ENCODE measurements at places on chromosomes 12 and 14. TPM values are rescaled to one million over a fixed set of nuclear protein-coding genes. Genes with fewer than 3 reads are reported as not detected.

DNA sequence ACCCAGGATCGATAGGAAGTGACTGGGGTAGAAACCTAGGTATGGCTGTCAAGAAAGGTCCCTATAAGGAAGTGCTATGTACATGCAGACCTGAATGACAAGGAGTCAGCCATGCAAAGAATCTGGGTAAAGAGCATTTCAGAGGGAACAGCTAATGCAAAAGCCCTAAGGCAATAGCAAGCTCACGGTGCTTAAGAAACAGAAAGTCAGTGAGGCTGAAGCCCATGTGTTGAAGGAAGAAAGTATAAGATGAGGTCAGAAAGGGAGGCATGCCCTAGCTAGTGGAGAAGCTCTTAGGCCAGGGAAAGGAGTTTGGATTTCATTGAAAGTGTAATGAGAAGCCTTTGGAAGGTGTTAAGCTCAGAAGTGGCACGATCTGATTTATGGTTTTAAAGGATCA, 6.0 kb upstream of the ADCY6 start:
- DNase-seq: peak; percentile 95

DNA sequence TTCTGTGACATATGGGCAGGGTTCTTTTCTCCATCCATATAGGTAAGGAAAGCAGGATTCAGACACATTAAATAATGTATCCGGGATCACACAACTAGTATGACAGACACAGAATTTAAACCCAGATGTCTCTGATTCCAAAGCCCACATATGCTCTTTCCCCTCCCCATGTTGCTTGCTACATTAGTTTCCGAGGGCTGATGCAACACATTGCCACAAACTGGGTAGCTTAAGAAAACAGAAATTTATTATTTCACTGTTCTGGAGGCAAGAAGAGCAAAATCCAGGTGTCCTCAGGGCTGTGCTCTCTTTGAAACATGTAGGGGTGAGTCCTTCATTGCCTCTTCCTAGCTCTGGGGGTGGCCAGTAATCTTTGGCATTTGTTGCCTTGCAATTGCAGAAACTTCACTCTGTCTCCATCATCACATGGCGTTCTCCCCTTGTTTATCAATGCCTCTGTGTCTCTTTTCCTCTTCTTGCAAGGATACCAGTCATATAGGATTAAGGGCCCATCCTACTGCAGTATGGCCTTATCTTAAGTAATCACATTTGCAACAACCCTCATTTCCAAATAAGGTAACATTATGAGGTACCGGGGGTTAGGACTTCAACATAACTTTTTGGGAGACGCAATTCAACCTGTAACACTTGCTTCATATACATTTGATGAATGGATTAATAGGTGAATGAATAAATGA, 83.0 kb upstream of the CCND2 start:
- no peak for DNase-seq

- DNase-seq: no peak
Observed at GRCh38 chr12:42076976-42077375, 67.7 kb downstream of the GXYLT1 start.

GRCh38 chr12:91818227-91819131, 327.2 kb downstream of the BTG1 start:
- DNase-seq: peak; percentile 90

DNA sequence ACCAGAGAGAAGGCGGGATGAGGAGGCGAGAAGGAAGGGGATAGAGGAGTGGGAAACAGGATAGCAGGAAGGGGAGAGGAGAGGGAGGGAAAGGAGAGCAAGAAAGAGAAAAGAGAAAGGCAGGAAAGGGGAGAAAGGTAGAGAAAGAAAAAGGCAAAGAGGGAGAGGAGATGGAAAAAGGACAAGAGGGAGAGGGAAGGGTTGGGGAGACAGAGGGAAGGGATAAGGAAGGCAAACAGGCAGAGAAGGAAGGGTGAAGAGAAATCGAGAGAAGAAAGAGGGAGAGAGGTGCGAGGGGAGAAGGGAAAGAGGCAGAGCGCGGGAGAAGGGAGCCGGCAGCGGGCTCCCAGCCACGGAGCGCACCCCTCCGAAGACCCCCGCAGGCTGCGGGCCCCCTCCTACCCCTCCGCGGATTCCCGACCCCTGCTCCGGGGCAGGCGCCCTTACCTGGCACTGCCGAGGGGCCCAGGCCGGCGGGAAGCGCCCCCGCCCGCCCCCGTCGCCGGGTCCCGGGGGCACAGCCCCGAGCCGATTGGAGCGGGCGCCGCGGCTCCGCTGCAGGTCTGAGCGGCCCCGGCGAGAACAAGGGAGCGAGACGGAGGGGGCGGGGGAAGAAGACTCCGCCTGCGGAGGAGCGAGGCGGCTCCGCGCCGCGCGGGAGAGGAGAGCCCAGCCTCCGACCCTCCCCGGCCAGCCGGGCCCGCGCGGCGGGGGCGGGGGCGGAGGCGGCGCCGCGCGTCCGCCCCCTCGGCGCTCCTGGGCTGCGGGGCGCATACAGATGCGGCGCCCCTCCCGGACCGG, at the start of gene CDH24:
TSS of gene CDH24 (minus strand) at position 565 of the 801 bp plus-strand sequence. CDS start 1,787 bp downstream, outside the sequence.
- peak; percentile 16 for DNase-seq

DNA sequence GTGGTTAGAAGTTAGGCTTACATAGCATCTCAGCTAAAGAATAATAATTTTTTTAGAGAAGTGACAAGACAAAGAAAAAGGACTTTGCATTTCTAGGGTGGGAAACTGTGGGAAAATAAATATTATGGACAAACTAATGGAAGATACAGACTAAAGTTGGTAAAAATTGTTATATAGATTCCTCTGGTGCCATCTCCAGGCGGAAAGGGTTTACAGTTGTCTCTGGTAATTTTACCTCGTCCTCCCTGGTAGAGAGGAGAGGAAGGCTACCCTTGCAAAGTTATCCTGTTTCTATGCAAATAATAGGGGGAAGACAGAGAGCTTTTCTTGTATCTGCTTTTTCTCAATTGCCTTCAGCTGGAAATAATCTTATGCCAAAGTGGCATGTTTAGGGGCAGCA, 5.2 kb downstream of the OR11G2 start:
- DNase-seq: no peak

- peak; percentile 92 for DNase-seq
Observed at GRCh38 chr14:69685218-69685616, 73.8 kb downstream of the SUSD6 start.

DNA sequence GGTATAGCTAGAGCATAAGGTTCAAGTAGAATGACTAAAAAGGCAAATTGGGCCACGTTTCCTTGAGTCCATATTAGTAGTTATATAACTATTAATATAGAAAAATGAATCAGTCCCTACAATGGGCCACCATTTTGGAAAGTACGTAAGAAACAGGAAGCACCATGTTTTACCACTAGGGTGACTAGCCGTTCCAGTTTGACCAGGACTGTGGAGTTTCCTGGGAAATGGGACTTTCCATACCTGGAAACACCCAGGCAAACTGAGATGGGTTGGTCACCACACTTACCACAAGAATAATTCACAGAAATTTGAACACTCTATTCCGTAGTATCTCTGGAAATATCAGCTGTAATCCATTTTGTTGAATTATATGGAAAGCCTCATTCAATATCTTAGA, 2.1 kb upstream of the MAGOHB start:
- peak; percentile 8 for DNase-seq

The AQP2 gene
- total RNA-seq: 0.30 TPM

GRCh38 chr14:50821510-50822464, 9.2 kb downstream of the NIN start:
- DNase-seq: no peak

The THTPA gene
- 3.6 TPM for total RNA-seq

The TMBIM6 gene
- 496 TPM for total RNA-seq

- no peak for DNase-seq
Observed at GRCh38 chr14:93114068-93114710, 1.5 kb downstream of the ITPK1 start.

DNA sequence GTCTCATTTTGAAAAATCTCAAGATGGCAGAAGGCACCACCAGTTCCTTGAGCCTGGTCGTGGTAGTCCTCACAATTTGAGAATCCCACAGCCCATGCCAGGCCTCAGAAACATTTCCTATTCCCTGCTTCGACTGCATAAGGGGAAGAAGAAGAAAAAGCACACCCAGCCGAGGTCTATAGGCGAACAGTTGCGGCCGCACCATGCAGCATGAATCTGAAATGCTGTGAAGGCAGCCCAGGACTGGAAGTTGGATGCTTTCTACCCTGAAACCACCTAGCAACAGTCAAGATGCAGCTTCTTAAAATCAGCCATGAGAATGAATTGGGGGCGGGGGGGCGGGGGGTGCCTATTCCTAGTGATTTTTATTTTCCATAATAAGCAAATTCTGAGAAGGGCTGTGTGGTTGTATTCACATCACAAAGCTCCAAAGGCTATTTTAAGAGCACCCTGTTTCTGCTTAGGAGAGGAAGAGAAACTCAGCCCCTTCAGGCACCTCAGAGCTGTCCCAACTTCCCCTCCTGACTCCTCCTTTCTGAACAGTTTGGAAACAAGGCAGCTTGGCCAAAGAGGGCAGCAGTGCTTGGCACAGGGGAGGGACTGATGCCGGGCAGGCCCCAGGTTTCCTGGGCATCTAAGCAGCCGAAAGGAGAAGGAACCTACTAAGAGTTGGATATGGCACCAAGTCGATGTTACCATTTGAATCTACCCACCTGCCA, 172.5 kb upstream of the FOXN3 start:
- no peak for DNase-seq

DNA sequence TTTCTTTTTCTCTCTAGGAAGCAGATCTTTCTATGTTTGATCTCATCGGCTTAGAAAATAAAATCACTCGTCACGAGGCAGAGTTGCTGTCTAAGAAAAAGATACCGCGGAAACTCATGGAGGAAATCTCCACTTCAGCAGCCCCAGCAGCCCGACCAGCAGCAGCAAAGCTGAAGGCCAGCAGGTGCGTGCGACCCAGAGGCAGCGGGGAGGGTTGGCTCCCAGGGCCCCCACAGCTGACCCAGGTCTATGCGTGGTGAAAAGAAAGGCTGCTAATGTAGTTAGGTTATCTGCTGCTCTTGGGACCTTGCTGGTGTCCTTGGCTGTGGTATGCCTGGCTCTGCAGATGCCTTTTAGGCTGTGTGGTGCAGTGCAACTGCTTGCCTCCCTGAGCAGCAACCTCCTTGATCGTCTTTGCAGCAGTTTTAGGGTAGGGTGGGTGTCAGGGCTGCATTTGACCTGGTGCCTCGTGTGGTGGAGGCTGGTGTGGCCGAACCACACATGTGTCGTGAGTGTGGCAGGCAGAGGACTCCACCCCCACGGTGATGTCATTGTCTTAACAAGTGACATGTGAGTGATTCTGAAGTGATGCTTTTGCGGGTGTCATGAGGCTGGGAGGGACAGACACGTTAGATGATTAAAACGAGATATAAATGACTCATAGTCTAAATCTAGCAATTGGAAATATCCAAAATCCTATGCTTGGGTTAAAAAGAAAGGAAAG, 68.6 kb downstream of the EP400 start:
- DNase-seq: no peak

The RIMKLB gene
- total RNA-seq: 45.3 TPM

- no peak for DNase-seq
Observed at GRCh38 chr12:54588890-54589267, 420 bp upstream of the PPP1R1A start.

- peak; percentile 98 for DNase-seq
Observed at GRCh38 chr14:22333422-22334274, 255.4 kb downstream of the DAD1 start.

GRCh38 chr12:65023485-65023884, 97.6 kb downstream of the WIF1 start:
- no peak for DNase-seq

DNA sequence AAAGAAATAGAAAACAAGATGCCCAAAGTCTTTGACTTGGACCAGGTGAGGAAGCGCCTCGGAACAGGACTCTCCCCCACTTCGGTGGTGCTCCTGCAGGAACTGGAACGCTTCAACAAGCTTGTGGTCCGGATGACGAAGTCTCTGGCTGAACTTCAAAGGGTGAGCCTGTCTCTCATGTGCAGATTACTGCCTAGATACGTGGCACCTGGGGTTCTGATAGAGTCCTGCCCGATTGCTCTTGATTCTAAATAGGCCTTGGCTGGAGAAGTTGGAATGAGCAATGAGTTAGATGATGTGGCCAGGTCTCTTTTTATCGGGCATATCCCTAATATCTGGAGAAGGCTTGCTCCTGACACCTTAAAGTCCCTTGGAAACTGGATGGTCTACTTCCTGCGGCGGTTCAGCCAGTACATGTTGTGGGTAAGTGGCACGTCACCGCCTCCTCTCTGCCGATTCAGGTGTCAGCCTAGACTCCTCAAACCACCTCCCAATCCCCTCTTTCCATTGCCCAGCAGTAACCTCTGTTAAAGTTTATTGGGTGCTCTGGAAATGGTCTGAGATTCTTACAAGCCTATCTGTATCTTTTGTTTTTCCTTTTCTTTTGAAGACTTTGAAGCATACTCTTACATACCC, 40.8 kb downstream of the CCDC92 start:
- DNase-seq: no peak

All from renal cortical epithelial cell (primary cell).